ENCODE measurements at places on chromosomes 4 and X.

GRCh38 chr4:48604527-48604926 is 114.5 kb downstream of the ZAR1 start:
- DNase-seq = no peak

DNA sequence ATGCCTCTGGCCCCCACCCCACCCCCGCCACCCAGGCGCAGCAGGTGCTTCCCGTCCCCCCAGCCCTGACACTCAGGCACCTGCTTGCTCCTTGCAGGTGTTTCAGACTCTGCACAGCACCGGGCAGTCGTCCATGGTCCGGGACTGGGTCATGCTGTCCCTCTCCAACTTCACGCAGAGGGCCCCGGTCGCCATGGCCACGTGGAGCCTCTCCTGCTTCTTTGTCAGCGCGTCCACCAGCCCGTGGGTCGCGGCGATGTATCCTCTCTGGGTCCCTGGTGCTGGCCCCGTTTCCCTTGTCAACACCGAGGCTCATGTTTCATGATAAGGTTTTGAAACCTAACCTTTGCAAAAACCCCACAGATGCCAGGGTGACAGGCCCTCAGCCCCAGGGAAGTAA is 10.2 kb upstream of the MSANTD1 start:
- no peak for DNase-seq

- DNase-seq = no peak
These were observed 380.5 kb downstream of the SH2D1A start for GRCh38 chrX:124726881-124727280.

DNA sequence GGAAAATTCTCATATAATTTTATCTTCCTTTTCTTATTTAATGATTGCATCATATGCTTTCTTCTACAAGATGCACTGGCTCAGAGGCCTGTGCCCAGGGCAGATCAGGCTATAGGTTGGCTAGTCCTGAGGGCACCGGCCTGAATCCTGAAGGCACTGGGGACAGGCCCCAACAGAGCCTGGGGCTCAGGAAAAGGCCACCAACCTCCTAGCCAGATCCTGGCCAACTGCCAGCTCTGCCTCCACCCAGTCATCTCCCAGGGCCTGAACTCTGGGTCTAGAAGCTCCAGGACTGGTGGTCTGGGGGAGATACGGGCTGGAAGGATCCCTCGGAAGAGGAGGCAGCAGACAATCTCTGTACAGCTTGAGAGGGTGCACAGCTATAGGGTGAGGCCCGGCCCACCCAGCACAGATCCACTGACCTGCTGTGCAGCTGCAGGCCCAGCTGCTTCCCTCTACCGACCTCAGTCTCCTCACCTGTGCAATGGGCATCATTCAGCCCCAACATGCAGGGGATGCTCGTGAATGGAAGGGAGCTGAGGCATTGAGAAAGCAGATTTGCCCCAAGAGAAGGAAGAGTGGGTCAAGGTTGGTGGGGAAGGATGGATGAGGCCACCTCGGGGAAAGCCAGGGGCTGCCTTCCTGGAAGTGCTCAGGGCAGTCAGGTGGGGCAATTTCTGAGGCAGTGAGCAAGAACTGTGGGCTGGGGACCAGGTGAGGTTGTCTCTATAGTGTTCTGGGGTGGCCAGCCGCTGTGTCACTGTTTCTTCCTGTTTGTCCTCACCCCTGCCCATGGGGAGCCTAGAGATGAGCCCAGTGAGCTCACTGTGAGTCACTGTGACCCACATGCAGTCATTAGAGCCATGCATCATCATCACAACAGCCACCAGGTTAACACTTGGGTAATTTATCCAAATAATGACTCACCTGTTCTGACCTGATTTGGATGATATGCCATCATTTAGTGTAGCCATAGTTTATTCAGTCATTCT is 22.4 kb upstream of the XAGE2 start:
- DNase-seq = no peak

GRCh38 chrX:74344280-74344622 is 40.3 kb downstream of the ZCCHC13 start:
- no peak for DNase-seq

GRCh38 chr4:72571337-72571736 is 2.3 kb upstream of the ADAMTS3 start:
- no peak for DNase-seq

- DNase-seq = no peak
These were observed 4.8 kb downstream of the ARX start for GRCh38 chrX:25010784-25011588.

DNA sequence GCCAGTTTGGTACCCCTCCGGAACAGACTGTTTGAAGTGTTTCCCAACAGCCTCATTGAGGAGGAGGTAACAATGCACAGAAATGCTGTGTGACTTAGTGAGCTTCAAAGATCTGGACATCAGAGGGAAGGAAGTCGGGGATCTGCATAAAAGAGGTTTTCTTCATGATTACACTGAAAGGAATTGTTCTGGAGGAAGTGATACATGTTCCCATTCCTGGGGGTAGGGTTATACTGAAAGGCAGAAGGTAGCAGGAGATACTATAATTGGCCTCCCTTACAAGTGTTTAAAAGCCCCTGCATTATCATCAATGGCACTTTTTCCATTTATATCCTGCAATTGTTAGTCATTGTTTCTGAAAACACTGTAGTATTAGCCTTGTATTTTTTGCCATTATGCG is 94.0 kb upstream of the DKK2 start:
- DNase-seq = no peak

- DNase-seq = no peak
These were observed 586.6 kb downstream of the C4orf33 start for GRCh38 chr4:129682586-129682985.

DNA sequence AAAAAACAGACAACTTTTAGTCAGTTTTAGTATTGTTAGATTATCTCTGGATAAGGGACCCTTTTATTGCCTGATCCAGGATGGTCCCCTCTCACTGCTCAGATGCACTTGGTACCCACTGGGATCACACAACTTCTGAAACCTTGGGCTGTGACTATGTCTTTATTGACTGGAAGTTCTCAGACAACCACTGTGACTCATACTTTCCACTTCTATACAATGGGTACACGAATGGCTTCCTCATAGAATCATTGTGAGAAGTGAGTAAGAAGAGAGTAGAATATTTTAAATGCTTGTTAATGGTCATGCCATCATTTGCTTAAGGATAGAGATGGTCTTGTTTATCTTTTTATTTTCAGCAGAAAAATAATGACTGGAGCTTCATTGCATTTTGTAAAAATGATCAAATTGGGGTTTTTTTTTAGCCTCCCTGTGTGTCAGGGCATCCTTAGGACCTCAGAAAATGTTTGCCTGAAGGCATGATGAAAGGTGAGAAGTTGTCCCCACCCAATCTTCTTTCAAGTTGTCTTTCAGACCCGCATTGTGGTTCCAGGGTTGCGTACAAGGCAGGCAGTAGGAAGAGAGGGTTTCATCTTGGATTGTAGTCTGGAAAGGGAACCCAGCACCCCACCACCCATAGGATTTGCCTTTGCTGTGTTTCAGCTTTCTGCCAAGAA is 115.1 kb downstream of the CPEB2 start:
- DNase-seq = no peak

DNA sequence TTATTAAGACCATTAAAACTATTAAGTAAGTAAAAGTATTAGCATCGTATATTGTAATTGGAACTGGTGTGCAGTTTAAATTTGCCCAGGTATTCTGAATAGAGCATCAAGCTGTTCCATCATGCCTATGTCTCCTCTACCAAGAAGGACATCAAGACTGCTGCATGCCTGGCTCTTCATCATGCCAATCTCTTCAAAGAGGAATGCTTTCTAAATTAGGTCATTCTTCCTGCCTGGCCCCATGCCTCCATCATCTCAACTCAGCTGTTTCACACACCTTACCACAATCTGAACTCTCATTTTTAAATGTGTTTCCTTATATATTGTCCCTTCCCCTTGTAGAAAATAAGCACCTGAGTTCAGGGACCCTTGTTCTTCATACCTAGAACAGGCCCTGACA is 270.5 kb upstream of the PPARGC1A start:
- DNase-seq = no peak

DNA sequence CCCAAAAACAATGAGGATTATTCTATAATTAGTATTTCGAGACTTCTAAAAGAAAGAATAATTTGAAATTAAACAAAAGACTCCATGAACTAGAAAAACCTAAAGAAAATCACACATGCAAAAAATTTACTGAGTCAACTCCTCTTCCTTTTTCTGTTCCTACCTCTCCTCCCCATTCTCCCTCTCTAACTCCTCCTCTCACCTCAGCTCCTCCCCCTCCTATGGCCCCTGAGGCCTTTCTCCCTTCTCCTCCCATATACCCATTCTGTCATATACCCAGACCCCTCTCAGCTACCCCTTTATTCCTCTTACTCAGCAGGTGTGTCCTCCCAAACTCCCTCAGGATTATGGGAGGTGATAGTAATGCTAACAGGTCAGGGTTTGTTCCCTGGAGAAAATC is 57.4 kb downstream of the SERTM2 start:
- DNase-seq = no peak

DNA sequence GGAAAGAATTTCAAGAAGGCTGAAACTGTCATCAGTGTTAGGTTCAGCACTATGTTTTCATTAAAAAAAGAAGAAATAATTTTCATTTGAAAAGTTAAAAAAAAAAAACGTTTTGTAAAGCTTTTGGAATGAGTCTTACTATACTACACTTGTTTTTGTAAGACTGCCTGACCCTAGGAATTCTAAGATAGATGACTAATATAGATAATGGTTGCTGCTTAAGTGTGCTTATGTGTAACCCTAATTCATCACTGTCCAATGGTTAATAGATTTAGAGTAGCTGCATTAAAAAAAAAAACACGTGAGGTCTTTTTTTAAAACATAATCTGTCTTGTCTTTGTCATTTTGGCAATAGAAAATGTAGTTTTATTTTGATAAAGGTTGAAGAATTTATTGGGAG is 323.2 kb downstream of the IL1RAPL1 start:
- DNase-seq = no peak

DNA sequence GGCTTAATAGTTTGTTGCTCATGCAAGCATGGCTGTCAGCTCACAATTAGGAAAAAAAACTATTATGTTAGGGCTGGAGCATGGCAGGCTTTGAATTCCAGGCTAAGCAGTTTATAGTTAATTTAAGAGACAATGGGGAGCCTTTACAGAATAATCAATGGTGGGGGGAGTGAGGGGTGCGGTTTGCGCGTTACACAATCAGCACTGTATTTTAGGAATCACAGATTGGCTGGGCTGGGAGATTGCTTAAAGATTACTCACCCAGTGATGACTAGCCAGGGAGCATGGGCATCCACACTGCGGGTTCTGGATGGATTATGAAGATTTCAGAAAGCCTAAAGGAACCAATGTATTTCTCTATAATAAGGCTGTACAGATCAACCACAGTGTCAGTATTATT is 186.6 kb downstream of the SOX3 start:
- DNase-seq = no peak

- no peak for DNase-seq
These were observed 311.5 kb downstream of the PPP1R2C start for GRCh38 chrX:42466332-42467046.

- no peak for DNase-seq
These were observed 1250.4 kb downstream of the PCDH18 start for GRCh38 chr4:136281889-136282288.

GRCh38 chr4:10866666-10867065 is 182.1 kb upstream of the CLNK start:
- DNase-seq = no peak

DNA sequence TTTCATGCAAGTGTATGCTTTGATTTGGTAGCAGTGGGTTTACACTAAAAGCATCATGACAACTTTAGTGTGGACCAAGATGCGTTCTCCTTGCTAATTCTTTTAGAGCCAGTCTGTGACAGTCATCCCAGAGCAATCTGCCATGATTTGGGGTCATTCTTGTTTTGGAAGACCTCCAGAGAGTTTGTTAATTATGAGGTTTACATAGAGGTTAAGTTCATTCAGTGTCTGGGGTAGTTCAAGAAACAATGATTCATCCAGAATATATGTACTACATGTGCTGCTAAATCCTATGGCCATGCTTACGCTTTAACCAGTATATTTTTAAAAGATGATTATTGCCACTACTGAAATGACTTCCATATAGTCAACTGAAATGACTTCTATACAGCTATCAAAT is 328.5 kb upstream of the AGA start:
- DNase-seq = no peak

- DNase-seq = no peak
These were observed 30.5 kb downstream of the PAGE2 start for GRCh38 chrX:55119271-55119670.

DNA sequence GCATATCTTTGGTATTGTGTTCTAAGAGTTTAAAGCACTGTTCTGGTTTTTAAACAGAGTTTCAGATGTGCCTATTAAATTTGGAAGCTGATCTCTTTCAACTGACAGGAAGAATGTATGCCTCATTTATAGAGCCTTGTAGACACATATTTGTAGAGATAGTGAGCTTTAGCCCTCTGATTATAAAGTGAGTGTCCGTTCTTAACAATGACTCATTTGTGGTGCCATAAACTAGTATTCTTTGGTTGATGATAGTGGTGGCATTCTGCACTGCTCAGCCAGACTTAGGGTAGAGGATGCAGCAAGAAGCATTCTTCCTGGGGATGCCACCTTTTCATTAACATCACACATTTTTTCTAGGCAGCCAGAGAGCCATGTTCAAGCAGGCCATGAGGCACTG is 121.7 kb downstream of the TLL1 start:
- no peak for DNase-seq

GRCh38 chr4:138680256-138680655 is 335.3 kb upstream of the NOCT start:
- DNase-seq = no peak

DNA sequence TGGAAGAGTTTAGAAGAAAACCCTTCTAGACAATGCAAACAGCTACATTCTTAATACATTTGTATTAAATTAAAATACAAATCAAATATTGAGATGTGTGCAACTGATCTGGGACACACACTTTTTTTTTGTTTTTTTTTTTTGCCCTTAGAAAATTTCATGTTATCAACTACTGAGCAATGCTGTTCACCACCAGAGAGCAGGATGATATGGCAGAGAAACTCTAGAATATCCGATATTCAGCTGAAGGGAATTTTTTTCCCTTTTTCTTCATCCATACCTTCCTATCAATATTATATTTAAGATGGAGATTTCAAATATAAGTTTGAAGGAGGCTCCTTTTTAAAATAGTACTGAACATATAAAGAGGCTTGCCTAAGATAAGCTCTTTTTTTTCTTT is 1.0 kb downstream of the NDST3 start:
- DNase-seq = no peak

- no peak for DNase-seq
These were observed 2585.3 kb downstream of the ARAP2 start for GRCh38 chr4:33658971-33659370.

DNA sequence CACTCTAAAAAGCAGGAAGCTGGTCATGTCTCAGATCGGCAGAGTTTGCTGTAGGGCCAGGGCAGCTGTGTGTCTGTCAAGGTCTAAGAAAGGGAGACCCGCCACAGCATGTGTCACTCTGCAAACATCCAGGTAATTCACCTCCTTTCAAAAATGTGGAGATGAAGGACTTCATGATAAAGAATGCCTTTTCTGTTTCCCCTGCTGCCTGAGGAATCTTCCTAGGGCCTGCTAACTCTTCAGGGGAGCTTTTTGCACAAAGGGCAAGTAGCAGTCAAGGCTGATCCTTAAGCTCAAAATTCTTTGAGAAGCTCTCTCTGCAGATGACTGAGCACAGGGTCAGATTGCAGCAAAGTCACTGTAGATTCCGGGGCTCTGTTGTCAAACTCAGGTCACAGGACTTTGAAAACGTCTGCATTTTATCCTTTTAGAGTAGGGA is 21.1 kb downstream of the RASL11B start:
- no peak for DNase-seq

- no peak for DNase-seq
These were observed 220.6 kb upstream of the RPL34 start for GRCh38 chr4:108399610-108400265.
